Dermis blood vessel endothelial cell (primary cell): ENCODE measurements at places on chromosomes 3 and 15. TPM values are rescaled to one million over a fixed set of nuclear protein-coding genes. Genes with fewer than 3 reads are reported as not detected.
A peak's percentile ranks its signal among the peaks of the same experiment; 100 is the strongest.

- DNase-seq = peak; percentile 95
These were observed 118.7 kb downstream of the RPL22L1 start for GRCh38 chr3:170751083-170751898.

PSTPIP1 gene
- 0.23 and 0.51 TPM in 2 replicates for total RNA-seq

- no peak for DNase-seq
These were observed 10.6 kb upstream of the TBC1D5 start for GRCh38 chr3:17752876-17753631.

TMC3 gene
- total RNA-seq = 0.05 TPM in 1 of 2 replicates, not detected in the other
